ENCODE measurements at places on chromosomes 13 and 19.

DNA sequence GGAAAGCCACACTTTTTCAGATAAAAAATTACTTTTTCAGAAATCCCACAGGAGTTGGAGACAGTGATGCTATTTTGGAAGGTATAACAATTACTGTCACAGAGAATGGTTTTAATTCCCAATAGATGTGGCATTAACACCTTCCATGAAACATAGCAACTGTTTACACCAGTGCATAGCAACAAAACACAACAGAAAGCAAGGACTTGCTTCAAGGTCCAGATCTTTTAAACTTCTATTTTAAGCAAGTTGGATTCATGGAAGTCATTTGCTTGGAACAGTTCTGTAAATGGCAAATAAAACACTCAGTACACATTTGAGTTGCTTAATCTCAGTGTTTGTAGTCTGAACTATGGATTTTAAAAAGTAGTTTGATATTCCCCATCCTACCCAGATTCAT is 385.9 kb upstream of the SPRY2 start:
- no peak for DNase-seq

GRCh38 chr13:110403721-110404120 is 96.6 kb downstream of the COL4A2 start:
- no peak for DNase-seq

GRCh38 chr13:32032759-32033158 is 1.2 kb downstream of the FRY start:
- no peak for DNase-seq

GRCh38 chr19:38395381-38396114 is 7.1 kb downstream of the SPRED3 start:
- no peak for DNase-seq

DNA sequence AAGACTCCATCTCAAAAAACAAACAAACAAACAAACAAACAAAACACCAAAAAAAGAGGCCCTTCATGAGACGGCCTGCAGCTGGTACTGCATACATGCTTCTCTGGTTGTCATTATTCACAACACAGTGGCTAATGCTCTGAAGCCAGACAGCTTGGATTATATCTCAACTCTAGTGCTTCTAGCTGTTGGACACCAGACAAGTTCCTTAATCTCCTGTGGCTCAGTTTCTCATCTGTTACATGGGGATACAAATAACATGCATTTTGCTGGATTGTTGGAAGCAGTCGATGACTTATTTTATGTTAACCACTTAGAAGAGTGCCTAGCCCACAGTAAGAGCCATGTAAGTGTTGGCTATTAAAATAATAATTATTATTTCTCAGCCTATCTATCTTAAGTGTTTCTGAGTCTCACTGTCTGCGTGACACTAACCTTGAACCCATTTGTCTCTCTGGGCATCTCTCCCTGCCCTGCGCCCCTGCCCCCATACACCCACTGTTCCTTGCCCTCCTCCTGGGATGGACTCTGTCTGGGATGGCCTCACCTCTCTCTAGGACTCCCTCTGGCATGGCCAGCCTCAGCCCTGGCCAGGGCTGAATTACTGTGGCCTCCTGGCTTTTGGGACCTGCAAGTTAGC is 3.1 kb upstream of the JUNB start:
- DNase-seq: no peak

Measured in natural killer cell treated with Interleukin-12 subunit alpha and Interleukin-12 subunit beta and Interleukin-15 and Interleukin-18, amount 100 ng/mL, for 72 hours (primary cell).